Cerebellar cortex (tissue), 1 donor: ENCODE measurements at places on chromosomes 11 and 22.

DNA sequence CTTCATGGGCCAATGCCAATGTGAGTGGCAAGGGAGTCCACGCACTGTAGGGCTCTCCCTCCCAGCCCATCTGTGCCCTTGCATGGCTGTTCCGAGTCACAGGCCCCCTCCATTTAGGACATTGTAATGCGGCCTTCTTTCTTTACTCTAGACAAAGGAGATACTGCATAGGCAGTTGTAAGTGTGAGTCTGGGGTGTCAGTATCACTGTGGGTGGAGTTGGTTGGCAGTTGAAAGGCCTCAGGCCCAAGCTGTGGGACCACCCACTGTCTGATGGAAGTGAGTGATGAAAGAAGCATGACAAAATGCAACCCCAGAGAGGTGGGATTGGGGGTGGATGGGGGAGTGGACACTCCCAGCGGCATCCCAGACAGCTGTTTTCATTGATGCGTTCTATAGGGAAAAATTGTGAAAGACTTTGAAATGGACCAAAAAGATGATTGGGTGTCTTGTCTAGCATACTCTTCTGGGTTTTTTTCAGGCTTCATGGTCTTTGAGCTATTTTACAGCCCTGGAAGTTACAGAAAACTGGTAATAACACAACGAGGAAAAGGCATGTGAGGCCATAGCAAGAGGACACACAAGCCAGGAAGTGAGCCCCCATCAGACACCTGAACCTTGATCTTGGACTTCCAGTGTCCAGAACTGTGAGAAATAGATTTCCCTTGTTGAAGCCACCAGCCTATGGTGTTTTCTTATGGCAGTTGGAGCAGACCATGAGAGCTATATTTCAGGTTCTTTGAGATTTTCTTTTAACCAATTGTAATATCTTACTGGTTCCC is 114.6 kb downstream of the NECTIN1 start:
- no peak for DNase-seq

- no peak for DNase-seq
These were observed 54.2 kb upstream of the GRAMD1B start for GRCh38 chr11:123375832-123376231.

GRCh38 chr11:69682221-69682620 is 7.1 kb upstream of the LTO1 start:
- no peak for DNase-seq

GRCh38 chr22:27318516-27318915 is 483.0 kb downstream of the MN1 start:
- no peak for DNase-seq

DNA sequence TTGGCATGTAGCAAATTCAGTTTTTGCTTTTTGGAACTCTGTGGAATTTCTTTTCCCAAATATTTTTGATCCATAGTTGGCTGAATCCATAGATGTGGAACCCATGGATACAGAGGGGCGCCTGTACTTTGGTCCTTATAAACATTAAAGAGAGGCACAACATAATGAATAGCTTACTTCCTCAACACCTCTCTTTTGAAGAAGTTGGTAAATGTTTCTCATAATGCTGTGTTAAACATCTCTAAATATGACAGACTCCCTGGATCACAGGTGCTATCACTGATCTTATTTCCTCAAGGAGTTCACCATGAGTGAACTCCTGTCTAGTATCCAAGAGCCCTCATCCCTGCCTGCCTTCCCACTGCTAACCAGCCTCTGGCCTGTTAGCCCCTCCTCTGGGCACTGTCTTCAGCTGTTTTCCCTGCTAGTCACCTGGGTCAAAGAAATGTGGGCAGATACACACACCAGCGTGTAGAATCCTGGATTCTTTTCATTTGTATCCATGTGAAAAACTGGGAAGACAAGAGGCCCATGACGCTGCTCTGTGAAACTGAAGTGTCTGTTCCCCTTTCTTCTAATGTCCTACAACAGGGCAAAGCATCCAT is 63.7 kb downstream of the HIRA start:
- DNase-seq = no peak
